HuH-7.5 (cell line): ENCODE measurements at places on chromosomes 16 and 17.

- DNase-seq = no peak
These were observed 17.8 kb downstream of the MPHOSPH6 start for GRCh38 chr16:82152196-82152595.

GRCh38 chr17:78356101-78356713 is 3.7 kb downstream of the SOCS3 start:
- DNase-seq = no peak

GRCh38 chr17:56099649-56100048 is 53.6 kb upstream of the ANKFN1 start:
- DNase-seq = no peak

GRCh38 chr17:2212400-2212981 is 91.1 kb downstream of the SMG6 start:
- no peak for DNase-seq

DNA sequence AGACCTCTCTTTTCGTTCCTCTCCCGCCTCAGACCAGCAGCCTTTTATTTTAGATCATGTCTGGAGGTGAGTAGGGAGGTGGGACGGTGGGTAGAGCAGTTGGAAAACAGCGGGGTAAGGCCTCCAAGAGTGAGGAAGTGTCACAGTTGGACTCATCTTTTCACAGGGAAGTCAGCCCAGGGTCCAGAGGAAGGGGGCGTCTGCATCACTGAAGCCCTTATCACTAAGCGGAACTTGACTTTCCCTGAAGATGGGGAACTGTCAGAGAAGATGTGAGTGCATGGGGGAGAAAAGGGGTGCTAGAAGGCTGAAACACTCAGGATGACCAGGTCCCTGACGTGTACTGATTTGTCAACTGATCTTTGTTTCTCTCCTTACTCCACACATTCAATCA is 461 bp downstream of the LRRC46 start:
- DNase-seq = no peak

- no peak for DNase-seq
These were observed 29.7 kb upstream of the MRPS23 start for GRCh38 chr17:57879437-57880085.

GRCh38 chr16:8619671-8620370 is 1.7 kb upstream of the METTL22 start:
- DNase-seq = no peak

DNA sequence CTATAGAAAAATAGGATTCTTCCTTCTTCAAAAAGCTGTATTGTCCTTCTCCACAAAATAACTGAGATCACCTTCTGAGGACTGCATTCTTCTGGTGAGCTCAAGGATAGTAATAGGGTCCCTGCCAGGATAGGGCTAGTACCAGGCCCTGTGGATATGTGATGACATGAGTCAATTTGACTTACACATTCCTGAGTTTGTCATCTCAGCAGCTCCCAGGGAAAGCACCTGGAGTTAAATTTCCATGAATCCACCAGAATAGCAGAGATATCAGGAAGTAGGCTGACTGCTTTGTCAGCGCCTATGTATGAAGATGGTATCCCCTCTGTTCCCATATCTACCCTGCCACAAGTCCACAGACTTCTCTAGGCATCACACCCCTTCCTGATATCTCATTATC is 225.8 kb downstream of the PMP22 start:
- DNase-seq = no peak
